ENCODE measurements at places on chromosomes 1 and 21. TPM values are rescaled to one million over a fixed set of nuclear protein-coding genes. Genes with fewer than 3 reads are reported as not detected.

- no peak for DNase-seq
Measured at GRCh38 chr1:198416296-198416695, 124.2 kb downstream of the ATP6V1G3 start.

- peak; percentile 87 for DNase-seq
Measured at GRCh38 chr1:9289090-9289534, 3.6 kb upstream of the SPSB1 start.

DNA sequence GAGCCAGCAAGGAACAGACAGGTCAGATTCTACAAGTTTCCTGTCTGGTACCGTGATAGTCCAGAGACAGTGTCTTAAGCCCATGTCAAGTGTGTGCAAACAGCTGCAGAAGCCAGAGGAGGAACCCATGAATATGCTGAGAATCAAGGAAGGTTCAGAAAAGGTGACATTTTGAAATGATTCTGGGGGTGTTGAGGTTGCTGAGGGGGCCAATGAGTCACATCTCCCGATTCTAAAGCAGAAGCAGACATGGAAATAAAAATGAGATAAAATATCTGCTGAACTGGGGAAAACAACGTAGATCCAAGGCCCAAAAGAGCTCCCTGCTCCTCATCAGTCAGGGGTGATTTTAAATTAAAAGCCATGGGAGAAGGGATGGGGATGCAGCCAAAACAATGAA, 15.8 kb upstream of the SYT6 start:
- DNase-seq, result no peak

GRCh38 chr1:38805036-38805435, 54.5 kb downstream of the RRAGC start:
- no peak for DNase-seq

Gene NBPF4
- 0.18 TPM for total RNA-seq

GRCh38 chr1:109546311-109547109, 1.9 kb upstream of the GNAI3 start:
- DNase-seq, result peak; percentile 96

- no peak for DNase-seq
Measured at GRCh38 chr1:8540261-8540941, 222.5 kb downstream of the SLC45A1 start.

Gene RGS13
- 0.22 TPM for total RNA-seq

- no peak for DNase-seq
Measured at GRCh38 chr1:167532964-167533824, 14.9 kb upstream of the CD247 start.

DNA sequence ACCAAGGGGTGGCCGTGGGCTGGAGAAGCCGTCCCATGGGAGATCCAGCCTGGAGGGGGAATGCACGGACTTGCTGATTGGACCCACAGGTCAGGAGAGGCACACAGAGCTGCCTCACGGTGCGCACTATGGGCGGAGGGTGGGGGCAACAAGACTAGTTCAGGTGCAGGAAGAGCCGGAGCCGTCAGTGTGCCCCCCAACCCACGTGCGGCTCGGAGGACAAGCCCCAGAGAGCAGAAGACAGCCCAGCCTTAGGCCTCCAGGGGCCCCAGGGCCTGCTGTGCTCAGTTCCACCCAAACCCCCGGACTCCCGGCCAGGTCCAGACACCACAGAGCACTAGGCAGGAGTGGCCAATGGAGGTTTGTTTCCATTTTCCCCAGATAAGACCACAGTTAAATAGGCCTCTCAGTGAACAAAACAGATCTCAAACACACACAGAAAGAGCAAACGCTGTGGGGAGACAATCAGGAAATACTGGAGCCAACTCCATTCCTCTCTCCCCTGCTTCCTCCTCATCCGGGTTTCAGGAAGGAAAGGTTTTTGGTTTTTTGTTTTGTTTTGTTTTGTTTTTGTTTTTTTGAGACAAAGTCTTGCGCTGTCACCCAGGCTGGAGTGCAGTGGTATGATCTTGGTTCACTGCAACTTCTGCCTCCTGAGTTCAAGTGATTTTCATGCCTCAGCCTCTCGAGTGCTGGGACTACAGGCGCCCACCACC, 84.2 kb downstream of the ADSS2 start:
- DNase-seq, result no peak

Gene KRTAP13-2
- not detected for total RNA-seq

DNA sequence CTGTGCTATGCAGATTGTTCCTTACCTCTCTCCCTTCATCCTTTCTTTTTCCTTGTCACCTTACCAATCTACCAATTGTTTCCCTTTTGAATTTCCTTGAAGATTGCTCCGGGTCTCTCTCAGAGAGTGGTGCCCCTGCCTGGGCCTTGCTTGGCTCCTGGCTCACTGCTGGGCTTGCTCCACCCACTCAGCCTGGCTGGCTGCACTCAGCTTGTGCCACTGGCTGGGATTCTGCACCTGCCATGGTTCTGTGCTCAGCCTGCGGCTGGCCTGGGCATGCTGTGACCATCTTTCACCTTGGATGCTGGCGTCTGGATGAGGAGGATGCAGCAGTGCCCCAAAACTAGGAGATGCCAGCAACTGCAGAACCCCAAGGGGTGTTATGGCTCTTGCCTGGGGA, 463.9 kb upstream of the CXADR start:
- no peak for DNase-seq

DNA sequence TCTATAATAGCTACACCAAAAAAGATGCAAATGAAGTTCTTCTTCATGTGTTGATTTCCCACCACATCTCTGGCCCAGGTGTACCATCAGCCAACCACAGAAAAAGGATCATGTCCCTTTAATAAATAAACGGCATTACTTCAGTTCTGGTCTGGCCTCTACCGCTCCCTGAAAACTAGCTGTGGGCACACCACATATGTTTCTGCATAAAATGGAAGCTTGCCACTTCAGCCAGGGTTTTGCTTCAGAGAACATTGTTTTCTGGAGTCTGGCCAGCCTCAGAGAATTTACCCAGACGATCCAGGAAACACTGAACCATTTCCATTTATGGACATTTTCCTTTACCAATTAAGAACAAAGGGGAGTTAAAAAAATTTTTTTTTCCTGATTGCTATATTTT, 5.8 kb upstream of the LAMC2 start:
- DNase-seq, result no peak

- DNase-seq, result no peak
Measured at GRCh38 chr1:159978107-159978398, 24.0 kb upstream of the SLAMF9 start.
